ENCODE measurements at places on chromosomes 3 and 15.

DNA sequence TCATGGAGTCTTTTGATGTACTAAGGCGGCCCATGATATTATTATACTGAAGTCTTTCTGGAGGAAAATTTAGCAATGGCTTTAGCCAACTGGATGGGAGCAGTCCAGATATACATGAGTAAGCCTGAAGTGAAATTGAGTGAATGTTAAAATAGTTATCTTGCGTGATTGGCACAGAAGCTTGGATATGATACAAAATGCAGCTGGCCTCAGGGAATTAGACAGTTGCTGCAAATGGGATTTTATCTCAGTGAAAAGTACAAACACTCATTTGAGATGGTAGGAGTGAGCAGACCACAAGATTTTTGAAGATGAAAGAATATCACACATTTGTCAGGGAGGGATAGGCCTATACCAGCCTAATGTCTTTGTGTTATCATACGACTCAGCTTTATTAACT lies 8.9 kb downstream of the LMOD3 start:
- no peak for DNase-seq

DNA sequence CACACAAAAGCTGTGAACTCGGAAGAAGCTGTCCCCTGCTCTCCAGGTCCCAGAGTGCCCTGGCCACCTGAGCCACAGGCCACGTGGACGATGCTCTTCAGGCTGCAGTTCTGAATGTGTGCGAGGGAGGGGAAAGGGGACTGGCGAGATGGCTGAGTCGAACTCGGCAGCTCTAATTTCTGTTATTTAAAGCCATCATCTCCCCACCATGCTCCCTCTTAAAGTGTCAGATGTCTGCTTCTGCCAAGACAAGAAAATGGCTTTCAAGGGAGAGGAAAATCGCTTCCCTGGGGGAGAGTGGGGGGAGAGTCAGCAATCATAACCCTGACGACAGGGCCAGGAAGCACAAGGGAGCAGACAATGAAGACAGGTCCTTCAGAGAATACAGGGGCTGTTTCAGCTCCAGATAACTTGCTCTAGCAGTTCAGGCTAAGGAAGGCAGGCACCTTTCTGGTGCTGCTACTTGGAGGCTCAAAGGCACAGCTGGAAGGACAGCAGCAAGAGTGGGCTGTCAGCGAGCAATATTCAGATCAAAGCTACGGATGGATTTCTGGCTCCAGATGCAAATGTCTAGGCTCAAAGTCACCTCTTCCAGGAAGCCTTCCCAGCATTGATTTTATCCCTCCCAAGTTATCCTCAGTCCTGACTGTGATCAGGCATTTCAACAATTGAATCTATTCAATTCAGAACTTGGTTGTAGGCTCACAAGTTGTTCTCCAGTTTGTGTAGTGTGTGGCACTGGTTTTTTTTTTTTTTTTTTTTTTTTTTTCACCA lies 15.5 kb upstream of the CCDC33 start:
- no peak for DNase-seq

GRCh38 chr3:192802957-192803899 lies 75.9 kb upstream of the FGF12 start:
- DNase-seq, result peak; percentile 59

DNA sequence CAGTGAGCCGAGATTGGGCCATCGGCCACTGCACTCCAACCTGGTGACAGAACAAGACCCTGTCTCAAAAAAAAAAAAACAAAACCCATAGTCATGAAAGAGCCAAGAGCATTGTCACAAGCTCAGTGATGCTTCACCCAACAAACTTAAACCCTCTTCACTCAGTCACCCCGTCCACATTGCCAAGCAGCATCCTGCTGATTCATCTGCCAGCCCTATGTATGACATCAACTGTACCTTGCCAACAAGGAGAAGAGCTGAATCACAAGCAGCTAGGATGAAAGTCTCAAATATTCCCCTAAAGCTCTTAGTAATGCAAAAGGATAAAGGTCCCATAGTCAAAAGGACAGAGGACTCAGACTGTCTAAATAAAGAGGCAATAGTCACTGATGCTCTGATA lies 90.0 kb downstream of the ANO10 start:
- peak; percentile 69 for DNase-seq

- no peak for DNase-seq
Measured at GRCh38 chr3:109382588-109382987, 45.2 kb upstream of the DPPA4 start.

DNA sequence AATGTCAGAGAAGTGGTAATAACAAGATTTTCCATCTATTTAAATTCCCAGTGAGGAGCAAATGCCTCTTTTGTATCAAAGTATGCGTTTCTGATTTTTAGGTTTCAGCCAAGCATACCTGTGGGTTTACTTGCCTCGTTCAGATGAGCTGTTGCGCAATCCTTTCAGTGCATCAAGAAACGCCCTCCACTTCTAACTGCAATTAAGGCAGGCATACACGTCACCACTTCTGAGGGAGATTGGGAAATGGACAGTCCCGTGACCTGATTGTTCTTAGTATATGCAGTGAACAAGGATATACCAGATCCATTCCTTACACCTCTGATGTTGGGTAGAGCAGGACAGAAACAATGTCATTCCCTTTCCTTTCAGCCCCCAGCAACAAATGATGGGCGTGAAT lies 219.0 kb downstream of the ITPR1 start:
- DNase-seq, result peak; percentile 59

DNA sequence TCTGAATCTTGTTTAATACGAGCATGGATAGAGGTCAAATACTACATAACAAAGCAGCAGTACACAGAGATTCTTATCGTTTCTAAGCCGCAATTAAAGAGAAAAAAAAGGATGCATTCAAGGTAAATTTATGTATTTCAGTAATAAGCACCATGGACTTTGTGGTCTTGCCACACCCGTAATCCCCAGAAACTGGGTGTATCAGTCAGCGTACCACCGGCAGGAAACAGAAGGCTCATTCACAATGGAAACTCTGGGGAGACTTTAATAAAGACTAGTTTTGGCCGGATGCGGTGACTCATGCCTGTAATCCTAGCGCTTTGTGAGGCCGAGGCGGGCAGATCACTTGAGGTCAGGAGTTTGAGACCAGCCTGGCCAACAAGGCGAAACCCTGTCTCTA lies 81.9 kb upstream of the ZNF280D start:
- no peak for DNase-seq

- DNase-seq, result no peak
Measured at GRCh38 chr15:50280271-50280670, 14.7 kb upstream of the HDC start.
